ENCODE measurements at places on chromosomes 3 and 15. TPM values are rescaled to one million over a fixed set of nuclear protein-coding genes. Genes with fewer than 3 reads are reported as not detected.

The PLXND1 gene
- 1.7 TPM for total RNA-seq

The MESP2 gene
- total RNA-seq = not detected

The ONECUT1 gene
- total RNA-seq = not detected

The TNNC1 gene
- total RNA-seq = 0.32 TPM

The PYGO1 gene
- not detected for total RNA-seq

The TAMM41 gene
- total RNA-seq = 35.2 TPM

The GORASP1 gene
- 35.6 TPM for total RNA-seq
